ENCODE measurements at places on chromosomes 1 and 21. TPM values are rescaled to one million over a fixed set of nuclear protein-coding genes. Genes with fewer than 3 reads are reported as not detected.

The GPR52 gene
- not detected for total RNA-seq

The ARHGAP29 gene
- 12.2 TPM for total RNA-seq

The HMCN1 gene
- total RNA-seq: 7.5 TPM

The C4BPA gene
- not detected for total RNA-seq

The NDUFS5 gene
- total RNA-seq: 603 TPM

The IL24 gene
- not detected for total RNA-seq

The KCND3 gene
- total RNA-seq: 1.7 TPM

The IGSF5 gene
- total RNA-seq: not detected

The CACNA1S gene
- total RNA-seq: 74.3 TPM

The HEYL gene
- 0.78 TPM for total RNA-seq

The SPRR3 gene
- not detected for total RNA-seq

The MROH9 gene
- total RNA-seq: not detected

The NEK7 gene
- 152 TPM for total RNA-seq

The ANKRD65 gene
- total RNA-seq: 0.16 TPM

The IFI44 gene
- 2.6 TPM for total RNA-seq

The FCRL1 gene
- total RNA-seq: not detected

The LINGO4 gene
- total RNA-seq: 4.2 TPM

The PAX7 gene
- total RNA-seq: 3.6 TPM

The CFAP74 gene
- not detected for total RNA-seq

The SLC6A9 gene
- total RNA-seq: 0.16 TPM

The NBPF10 gene
- total RNA-seq: 4.0 TPM

The PODN gene
- total RNA-seq: 15.3 TPM

The MEX3A gene
- total RNA-seq: not detected

The CDCP2 gene
- total RNA-seq: not detected

The IL20 gene
- total RNA-seq: not detected

The TCHHL1 gene
- total RNA-seq: not detected

The KDF1 gene
- not detected for total RNA-seq

The SPRR2D gene
- total RNA-seq: not detected

The IFI44L gene
- total RNA-seq: 2.9 TPM

The HSD3B2 gene
- total RNA-seq: not detected

The WNT4 gene
- total RNA-seq: 1.1 TPM

The RGS13 gene
- not detected for total RNA-seq

The GSTM1 gene
- total RNA-seq: not detected

The UBXN11 gene
- total RNA-seq: 2.7 TPM

The MAN1C1 gene
- total RNA-seq: 2.3 TPM
